ENCODE measurements at places on chromosomes 5 and 9. TPM values are rescaled to one million over a fixed set of nuclear protein-coding genes. Genes with fewer than 3 reads are reported as not detected.

The MEGF10 gene
- 1.3 TPM for total RNA-seq

The HSPB3 gene
- total RNA-seq, result not detected

The RNF180 gene
- 7.0 TPM for total RNA-seq

The LCN15 gene
- not detected for total RNA-seq

The PLEKHG4B gene
- total RNA-seq, result 28.8 TPM

The C5orf63 gene
- total RNA-seq, result 1.5 TPM

The ACOT12 gene
- total RNA-seq, result not detected

The CMBL gene
- 11.3 TPM for total RNA-seq

The ANKRD34B gene
- 0.77 TPM for total RNA-seq

The C5orf34 gene
- 17.2 TPM for total RNA-seq

The BTNL9 gene
- total RNA-seq, result 0.24 TPM

The PIGO gene
- 21.6 TPM for total RNA-seq

The NOXA1 gene
- total RNA-seq, result 0.65 TPM

The GALNT12 gene
- 28.8 TPM for total RNA-seq

The CTXN3 gene
- total RNA-seq, result 0.09 TPM

The GABRA6 gene
- not detected for total RNA-seq

The ADAMTS16 gene
- total RNA-seq, result 3.9 TPM

The SYK gene
- not detected for total RNA-seq

The AGTPBP1 gene
- 81.5 TPM for total RNA-seq

The WNT8A gene
- total RNA-seq, result 0.25 TPM

The PCYOX1L gene
- total RNA-seq, result 16.4 TPM

The NANS gene
- total RNA-seq, result 17.0 TPM

The NR6A1 gene
- total RNA-seq, result 302 TPM

The OTP gene
- not detected for total RNA-seq

The WWC1 gene
- 6.3 TPM for total RNA-seq

The SIL1 gene
- total RNA-seq, result 9.7 TPM

The IL9 gene
- not detected for total RNA-seq

The FBP1 gene
- 0.31 TPM for total RNA-seq
